Fibroblast of skin of right biceps (primary cell): ENCODE measurements at places on chromosomes 5 and 9.

- DNase-seq, result no peak
Observed at GRCh38 chr5:132019857-132020555, 8.5 kb upstream of the ACSL6 start.

- DNase-seq, result no peak
Observed at GRCh38 chr5:6644794-6645241, 11.6 kb downstream of the SRD5A1 start.

- no peak for DNase-seq
Observed at GRCh38 chr5:114327987-114328386, 33.9 kb upstream of the KCNN2 start.

GRCh38 chr5:179599100-179599499 lies 24.4 kb downstream of the HNRNPH1 start:
- no peak for DNase-seq

GRCh38 chr9:13035822-13036221 lies 243.7 kb downstream of the MPDZ start:
- DNase-seq, result no peak
